Articular chondrocyte of knee joint (primary cell): ENCODE measurements at places on chromosomes 7 and 10. TPM values are rescaled to one million over a fixed set of nuclear protein-coding genes. Genes with fewer than 3 reads are reported as not detected.

Gene HOXA5
- total RNA-seq: 6.7 and 8.1 TPM in 2 replicates

Gene AKR1D1
- total RNA-seq: not detected in 2 replicates

Gene HOXA11
- 15.3 and 18.9 TPM in 2 replicates for total RNA-seq

Gene ITPRID1
- total RNA-seq: not detected in 2 replicates

Gene PRKCQ
- 0.11 and 0.13 TPM in 2 replicates for total RNA-seq

Gene CALCR
- total RNA-seq: not detected in 2 replicates

Gene TMEM176B
- total RNA-seq: not detected in 2 replicates

Gene TMEM140
- total RNA-seq: 12.0 and 18.5 TPM in 2 replicates

Gene CASTOR2
- 17.3 and 21.7 TPM in 2 replicates for total RNA-seq

Gene DLG5
- 40.9 and 48.3 TPM in 2 replicates for total RNA-seq
